ENCODE measurements at places on chromosomes 16 and 17.

- DNase-seq: no peak
Observed at GRCh38 chr17:17987901-17988300, 15.2 kb downstream of the DRC3 start.

GRCh38 chr16:68564382-68564985, 25.4 kb downstream of the ZFP90 start:
- no peak for DNase-seq

DNA sequence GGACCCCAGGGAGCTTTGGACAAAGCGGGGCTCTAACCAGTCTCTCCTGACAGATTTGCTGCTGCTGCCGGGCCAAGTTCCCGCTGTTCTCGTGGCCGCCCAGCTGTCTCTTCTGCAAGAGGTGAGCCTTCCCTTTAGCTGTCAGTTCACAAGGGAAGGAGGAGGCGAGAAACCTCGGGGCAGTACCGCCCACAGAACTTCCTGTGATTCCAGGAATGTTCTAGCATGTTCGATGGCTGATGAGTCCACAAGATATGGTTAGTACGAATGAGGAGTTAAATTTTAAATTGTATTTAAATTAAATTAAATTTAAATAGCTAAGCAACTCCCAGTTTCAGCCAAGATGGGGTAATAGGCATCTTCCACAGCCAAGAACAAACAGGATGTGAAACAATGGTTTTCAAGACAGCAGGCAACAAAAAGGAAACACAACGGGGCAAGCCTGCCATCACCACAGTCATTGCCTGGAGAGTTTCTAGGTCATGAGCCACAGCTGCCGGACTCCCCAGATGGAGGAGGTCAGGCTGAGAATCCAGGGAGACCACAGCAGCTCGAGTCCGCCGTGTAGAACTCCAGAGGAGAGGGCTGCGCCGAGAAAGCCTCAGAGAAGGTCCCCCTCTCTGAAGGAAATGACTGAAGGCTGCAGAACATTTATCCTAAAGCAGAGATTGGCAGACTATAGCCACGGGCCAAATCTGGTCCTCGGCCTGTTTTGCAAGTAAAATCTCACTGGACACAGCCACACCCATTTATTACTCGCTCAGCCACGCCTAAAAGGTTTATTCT, 9.5 kb upstream of the TCF25 start:
- DNase-seq: no peak

DNA sequence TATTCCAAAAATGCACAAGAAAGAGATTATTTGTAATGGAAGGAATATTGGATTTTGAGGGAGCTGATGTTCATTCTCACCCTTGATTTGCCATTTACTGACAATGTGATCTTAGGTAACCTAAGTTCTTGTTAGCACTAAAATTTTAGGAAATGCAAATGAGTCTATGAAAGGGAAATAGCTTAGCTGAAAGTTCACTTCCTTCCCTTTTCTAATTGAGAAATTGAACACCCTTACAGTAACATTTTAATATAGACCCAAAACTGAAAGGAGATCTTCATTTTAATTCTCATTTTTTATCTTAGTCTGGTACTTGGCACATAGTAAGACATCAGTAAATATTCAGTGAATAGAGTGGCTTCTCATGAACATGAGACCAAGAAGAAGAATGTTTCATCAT, 10.9 kb upstream of the WSB1 start:
- DNase-seq: no peak

- DNase-seq: no peak
Observed at GRCh38 chr17:77772899-77773358, 185.6 kb upstream of the TNRC6C start.

DNA sequence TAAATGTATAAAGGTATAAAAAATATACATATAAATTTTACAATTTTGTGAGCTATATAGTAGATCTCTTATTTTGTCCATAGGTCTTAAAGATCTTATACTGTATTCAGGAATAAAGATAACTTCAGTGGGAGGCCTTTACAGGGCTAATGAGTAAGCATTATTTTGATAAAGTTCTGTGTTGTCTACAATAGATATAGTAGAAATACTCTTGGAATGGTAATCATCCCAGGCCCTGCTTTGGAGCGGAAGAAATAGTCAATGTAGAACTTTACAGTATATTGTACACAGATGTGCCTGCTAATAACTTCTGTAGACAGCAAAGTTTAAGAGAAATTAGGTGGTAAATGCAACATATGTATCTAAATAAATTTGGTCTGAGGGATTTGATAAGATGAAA, 42.6 kb downstream of the TENT4B start:
- no peak for DNase-seq

DNA sequence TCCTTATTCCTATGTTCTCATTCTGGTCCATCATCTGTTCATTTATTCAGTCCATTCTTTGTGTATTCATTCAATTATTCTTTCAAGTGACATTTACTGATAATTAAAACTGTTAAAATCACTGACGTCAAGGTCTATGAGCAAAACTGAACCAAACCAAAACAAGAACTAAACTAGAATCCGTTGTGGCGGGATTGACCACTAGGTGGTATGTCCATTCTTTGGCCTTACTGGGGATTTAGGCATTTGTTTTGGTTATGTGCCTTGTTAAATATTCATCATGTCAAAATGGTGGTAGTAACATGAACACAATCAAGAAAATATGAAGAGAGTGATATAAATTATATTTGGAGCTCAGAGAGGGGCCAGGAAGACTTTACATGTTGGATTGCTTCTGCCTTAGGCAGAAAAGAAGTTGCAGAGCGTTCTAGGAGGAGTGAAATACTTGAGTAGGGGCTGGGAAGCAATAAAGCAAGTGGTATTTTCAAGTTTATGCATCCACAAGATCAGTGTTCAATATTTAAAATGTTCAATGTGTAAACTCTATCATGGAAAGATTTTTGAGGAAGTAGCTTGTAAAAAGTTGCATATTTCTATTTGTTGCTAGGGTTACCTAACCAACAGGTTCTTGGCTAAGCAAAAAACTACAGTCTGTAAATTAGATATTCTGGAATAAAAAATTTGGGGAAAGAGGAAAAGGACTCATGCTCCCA, 129.0 kb downstream of the CDH13 start:
- no peak for DNase-seq

DNA sequence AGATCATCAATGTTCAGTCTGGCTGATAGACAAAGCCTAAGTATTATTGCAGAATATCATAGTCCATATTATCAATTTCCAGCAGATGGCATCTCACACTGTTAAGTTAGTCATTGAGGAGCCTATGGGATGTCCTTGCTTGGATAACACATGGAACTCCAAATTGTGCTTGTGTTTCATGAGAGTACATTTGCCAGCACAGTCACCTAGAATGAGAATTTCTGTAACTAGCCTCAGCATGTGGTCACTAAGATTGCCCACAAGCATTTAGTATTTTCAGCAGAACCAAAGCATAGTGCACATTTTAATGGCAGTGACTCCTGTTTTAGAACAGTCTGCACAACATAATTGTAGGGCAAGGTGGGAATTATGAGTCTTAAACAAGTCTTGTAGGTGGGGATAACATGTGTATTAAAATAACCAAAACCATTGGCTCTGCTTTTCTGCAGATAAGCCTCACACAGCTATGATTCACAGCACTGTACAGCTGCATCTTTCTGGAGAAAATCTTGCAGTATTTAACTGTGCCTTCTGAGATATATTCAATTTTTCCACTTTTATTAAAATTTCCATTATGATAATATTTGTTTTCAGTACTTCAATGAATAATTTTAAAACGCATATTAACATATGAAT, 882.8 kb upstream of the SOX9 start:
- DNase-seq: no peak

DNA sequence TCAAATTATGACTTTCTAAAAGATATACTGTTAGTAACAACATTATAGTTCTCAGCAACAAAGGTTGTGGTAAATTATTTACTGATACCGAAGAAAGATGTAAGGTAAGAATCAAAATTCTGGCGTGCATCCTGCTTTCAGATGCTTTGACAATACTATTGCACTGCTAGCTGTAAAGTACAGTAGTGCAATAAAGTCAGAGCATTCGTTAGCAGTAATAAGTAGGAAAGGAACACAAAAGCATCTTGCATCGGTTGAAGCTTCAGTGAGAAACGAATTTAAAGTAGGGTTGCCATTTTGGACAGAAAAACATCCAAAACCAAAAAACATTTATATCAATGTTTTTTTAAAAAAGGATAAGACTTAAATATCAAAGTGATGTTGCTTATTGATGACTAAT, 4.0 kb downstream of the SKA2 start:
- DNase-seq: no peak

DNA sequence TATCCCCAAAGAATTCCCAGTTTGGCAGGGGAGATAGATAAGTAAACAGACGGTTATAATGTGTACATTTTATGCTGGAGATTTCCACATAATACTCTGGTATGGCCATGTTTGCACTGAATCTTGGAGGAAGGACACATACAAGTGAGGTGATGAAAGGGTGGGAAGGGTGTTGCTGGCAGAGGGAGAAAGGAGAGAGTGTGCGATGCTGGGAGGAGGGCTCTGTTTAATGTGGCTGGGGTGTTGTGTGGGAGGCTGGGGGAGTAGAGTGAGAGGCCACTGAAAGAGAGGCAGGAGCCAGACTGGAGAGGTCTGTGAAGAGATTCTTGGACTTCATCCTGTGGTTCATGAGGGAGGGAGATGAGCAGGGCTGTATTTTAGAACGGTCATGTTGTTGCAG, 87.6 kb downstream of the SPACA3 start:
- no peak for DNase-seq

GRCh38 chr16:73183611-73184092, 135.7 kb upstream of the ZFHX3 start:
- no peak for DNase-seq

DNA sequence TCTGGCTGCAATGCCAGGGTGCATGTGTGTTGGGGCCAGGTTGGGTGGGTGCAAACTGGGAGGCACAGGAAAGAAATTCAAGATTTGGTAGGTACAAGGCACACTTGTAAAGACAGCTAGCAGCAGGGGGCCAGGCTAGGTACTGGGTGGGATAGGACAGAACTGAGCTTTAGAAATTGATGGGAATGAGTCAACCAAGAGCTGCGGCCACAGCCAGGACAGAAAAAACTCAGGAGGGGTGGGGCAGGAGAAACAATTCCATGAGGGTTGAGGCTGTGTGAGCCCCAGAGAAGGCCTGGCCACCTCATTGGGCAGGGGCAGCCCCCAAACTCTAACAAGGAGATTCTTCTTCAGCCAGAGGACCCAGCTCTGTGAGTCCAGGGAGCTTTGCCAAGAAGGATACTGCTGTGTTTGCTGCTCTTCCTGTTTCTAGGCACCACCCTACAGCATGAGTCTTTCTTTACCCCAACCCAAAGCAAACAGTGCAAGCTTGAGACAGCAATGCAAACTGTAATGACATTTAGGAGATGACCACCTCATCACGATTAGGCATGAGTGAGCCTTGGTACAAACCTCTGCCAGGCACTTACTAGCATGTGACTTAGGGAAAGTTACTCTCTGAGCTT, 21.3 kb upstream of the CCDC182 start:
- DNase-seq: no peak

GRCh38 chr16:23064639-23065038, 84.6 kb downstream of the USP31 start:
- DNase-seq: no peak

DNA sequence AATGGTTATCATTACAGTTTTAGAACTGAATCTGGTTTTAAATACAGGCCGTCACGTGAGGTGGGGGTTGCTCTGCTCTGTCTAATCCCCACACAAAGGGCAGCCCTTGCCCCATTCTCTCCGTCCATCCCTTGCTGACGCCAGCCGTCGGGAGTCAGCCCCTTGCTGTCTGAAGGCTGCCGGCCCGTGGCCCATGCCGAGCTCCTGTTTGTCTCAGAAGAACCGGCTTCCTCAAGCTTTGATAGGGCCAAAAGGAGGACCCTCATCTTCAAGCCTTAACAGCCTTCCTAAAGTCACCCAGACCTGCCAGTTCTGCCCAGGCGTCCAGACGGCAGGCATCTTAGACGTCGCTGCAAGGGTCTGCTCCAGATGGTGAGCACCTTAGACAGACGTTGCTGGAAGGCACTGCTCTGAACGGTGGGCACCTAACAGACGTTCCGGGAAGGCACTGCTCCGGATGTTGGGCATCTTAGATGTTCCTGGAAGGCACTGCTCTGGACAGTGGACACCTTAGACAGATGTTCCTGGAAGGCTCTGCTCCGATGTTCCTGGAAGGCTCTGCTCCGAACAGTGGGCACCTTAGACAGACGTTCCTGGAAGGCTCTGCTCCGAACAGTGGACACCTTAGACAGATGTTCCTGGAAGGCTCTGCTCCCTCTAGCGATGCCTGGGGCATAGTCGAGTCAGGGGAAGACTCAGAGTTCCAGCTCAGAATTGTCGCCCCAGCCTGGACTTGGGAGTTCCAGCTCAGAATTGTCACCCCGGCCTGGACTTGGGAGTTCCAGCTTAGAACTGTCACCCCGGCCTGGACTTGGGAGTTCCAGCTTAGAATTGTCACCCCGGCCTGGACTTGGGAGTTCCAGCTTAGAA, 35.1 kb upstream of the CHMP6 start:
- no peak for DNase-seq

- DNase-seq: no peak
Observed at GRCh38 chr17:45948498-45948880, 50.6 kb upstream of the STH start.

GRCh38 chr17:44363613-44364159, at the start of gene FAM171A2:
FAM171A2 (minus strand) TSS chr17:44363853; CDS start chr17:44363714, 139 bp downstream.
- DNase-seq: peak; percentile 81

GRCh38 chr17:27746881-27747280, 53.4 kb downstream of the NOS2 start:
- DNase-seq: no peak

- DNase-seq: no peak
Observed at GRCh38 chr17:63406689-63407330, 39.3 kb downstream of the CYB561 start.

DNA sequence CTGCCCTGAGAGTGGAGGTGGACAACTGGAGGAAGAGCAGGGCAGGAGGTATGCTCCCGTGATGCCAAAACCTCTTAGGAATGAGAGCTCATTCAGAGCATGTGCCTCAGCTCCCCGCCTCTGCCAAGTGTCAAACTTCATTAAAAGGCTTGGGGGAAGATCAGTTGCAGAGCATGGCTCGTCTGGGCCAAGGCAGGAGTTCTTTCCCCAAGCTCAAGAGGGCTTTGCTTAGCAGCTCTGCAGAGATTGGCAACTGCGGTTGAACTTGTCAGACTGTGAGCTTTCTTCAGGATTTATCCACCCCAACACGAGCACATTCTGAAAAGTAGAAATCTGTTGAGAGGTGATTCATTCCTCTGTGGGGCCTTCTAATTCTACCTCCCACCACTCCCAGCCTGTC, 248.1 kb downstream of the HS3ST3A1 start:
- no peak for DNase-seq

DNA sequence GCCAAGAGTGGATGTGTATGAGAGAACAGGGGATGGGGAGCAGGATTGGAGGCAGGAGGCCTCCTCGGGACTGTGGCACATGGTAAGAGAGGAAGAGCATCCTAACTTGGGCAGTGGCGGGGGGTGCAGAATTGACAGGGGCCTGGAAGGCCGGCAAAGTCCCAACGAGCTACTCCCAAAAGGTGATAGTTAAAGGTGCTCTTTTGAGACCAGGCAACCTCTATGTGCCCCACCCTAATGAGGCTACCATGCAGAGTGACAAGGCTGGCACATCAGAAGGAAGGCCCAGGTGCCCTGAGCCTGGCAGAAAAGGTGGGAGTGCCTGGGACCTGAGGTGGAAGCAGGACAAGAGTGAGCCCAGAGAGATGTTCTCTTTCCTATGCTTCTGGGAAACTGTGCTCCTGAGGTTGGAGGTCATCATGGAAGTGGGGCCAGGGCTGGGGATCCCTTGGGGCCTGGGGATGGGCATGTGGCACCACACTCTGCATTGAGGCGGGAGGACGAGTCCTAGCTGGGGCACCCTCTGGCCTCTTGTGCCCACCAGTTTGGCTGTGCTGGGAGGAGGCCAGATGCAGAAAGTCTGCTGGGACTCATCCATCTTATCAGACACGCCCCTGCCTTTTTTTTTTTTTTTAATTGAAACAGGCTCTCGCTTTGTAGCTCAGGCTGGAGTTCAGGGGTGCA, 5.9 kb downstream of the RAB11FIP4 start:
- no peak for DNase-seq
